Stimulated activated CD8-positive, alpha-beta memory T cell treated with anti-CD3 and anti-CD28 coated beads, Interleukin-4, amount 100 ng/mL, for 4 hours (primary cell): ENCODE measurements at places on chromosomes 1 and 21.

DNA sequence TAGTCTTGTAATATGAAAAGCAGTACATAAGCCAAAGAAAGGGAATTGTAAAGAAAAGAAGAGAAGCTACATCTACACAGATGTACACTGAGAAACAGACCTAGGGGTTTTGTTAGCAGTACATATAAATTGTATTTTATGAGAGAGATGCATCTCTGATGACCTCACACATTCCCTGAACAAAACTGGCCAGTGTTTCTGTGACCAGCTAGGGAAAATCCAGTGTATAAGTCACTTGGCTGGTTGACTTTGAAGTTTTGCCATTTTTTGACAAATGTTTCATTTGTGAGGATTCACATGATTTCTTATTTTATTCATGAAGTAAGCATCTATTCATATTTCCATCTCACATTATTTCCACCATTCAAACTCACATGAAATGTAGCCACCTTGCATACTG lies 28.3 kb upstream of the DYNLT5 start:
- DNase-seq, result no peak

DNA sequence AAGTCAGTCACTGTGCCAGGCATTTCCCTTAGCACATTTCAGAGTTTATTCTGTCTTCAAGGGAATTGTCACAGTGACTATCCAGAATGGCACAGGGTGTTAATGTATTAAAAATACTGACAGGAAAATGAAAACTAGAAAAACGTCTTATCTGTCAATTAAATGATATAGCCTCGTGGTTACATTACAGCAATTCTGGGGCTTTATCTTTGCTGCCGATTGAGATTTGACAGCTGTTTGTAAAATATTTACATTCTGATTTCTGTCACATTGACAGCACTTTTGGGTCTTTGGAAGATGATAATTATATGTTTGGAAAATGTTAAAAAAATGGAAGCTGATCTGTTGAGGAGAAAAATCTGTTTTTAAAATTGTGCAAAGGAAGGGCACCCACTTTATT lies 250.0 kb downstream of the CHRM3 start:
- no peak for DNase-seq

DNA sequence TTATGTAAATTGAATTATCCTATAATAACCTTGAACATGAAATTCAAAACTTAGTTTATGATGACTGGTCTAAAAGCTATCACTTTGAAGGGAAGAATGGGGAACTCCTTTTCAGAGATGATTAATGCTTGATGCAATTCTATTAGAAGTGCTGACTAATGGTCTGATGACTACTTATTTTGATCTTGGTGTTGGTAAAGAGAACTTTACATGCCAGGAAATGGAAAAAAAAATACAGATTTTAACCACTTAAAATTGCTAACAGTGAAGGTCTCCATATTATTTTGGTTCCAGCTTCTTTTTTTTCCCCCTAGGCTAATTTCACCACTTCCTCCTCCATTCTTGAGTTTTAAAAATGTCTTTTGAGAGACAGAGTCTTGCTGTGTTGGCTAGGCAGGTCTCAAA lies 22.9 kb downstream of the S1PR1 start:
- no peak for DNase-seq

DNA sequence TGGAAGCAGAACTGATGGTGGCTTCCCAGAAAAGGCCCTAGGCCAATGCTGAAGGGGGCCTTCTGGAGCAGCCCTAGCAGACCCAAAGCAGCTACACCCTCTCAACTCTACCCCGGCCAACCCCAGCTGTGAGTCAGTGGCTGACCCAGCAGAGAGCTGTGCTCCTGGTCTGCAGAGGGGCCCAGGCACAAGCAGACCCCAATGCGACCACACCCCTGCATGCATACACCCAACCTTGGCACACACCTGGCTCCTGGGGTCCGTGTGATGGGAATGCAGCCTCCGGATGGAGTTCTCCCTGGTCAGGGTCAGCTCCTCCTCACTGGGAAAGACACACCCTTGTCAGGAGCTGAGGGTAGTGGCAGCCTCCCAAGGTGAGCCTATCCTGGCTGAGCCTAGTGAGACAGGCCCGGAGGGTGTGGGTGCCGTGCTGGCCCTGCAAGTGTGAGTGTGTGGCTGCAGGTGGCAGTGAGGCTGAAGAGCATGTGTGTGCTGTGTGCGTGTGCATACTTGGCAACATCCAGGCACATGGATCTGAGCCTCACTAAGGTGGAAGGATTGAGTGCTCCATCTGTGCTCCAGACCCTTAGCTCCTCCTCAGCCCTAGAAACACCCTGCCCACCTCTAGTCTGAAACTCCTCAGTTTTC lies 3.9 kb upstream of the ARHGAP30 start:
- no peak for DNase-seq

- DNase-seq, result no peak
Observed at GRCh38 chr1:97365026-97365425, 555.8 kb downstream of the DPYD start.

GRCh38 chr1:231318568-231318967 lies 19.1 kb downstream of the EXOC8 start:
- no peak for DNase-seq

- no peak for DNase-seq
Observed at GRCh38 chr1:109531826-109532364, 7.8 kb upstream of the GPR61 start.

DNA sequence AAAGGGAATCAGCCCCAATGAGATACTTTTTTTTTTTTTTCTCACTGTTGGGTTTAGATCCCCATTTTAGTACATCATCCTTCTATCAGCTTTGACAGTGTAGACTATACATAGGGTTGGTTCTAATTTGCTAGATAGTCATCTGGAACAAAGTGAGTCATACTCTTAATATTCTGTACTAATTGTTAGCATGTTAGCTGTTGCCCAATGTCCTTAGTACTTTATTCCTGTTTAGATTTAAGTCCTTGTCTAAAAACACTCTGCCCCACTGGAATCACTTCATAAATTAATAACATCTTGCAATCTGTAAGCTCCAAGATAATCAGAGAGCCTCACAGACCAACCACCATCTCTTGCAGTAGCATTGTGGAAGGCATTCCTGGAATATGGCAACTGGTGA lies 209.8 kb upstream of the KIAA0040 start:
- no peak for DNase-seq

DNA sequence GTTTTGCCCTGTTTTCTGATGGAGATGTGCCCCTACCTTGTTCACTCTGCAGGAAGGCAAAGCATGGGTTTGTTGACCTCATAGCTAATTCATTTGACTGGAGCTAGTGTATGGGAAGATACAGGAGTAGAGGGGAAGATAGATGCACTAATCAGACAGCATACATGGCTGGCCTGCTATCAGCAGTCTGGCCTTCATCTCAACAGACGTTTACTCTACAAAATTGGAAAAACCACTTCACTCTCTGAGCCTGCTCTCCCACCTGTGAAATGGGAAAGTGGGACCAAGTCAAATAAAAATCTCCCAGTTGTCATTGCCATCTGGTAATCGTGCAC lies 235.2 kb upstream of the RAB4A start:
- DNase-seq, result no peak

GRCh38 chr21:26169611-26170470 lies 729 bp downstream of the APP start:
- no peak for DNase-seq

GRCh38 chr1:170685166-170685565 lies 21.2 kb downstream of the PRRX1 start:
- no peak for DNase-seq

DNA sequence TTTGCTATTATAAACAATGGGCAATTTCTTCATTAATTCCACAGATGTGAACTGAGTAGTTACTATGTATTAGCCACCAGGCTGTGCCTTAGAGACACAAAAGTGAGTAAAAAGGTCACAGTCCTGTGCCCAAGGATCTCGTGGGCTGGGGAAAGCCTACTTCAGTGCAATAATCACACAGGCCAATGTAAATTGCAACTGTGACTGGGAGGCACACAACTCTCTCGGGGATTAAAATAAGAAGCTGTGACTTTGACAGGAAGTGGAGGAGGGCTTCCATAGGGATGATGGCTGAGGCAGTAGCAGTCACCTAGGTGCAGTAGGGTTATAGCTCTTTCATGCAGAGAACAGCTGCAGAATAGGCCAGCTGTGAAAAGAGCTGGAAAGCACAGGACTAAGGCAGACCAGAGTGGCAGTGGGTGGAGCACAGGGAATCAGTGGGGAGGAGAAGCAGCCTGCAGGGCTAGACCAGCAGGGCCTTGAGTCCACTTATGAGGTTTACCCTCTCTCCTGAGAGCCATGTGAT lies 121.9 kb downstream of the MAB21L3 start:
- no peak for DNase-seq

DNA sequence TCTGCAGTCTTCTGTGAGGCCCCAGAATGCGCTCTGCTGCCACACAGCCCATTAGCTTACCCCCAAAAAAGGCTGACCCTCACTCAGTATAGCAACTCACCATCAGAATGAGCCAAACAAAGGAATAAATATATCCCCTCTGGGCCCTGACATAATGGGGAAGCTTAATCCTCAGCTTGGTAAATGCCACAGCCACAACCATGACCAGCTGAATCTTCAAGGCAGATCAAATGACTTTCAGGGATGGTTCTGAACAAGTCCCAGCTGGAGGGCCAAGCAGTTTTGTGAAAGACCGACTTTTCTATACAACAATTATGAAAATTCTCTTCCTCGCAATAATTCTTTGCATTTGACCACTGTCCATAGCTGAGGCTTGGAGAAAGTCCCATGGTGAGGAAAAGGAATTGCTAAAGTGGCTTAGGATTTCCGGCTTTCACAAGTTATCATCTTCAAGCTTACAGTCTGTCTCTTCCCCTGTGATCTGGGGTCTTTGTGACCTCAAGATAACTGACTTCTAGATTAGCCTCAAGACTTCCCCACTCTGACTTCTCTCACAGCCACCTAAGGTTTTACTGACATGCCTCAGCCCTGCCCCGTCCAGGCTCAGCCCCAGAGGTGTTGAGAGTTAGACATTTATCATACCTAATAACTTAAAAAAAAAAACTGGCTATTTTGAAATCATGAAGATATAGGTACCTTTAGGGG lies 47.8 kb upstream of the PBX1 start:
- DNase-seq, result no peak

DNA sequence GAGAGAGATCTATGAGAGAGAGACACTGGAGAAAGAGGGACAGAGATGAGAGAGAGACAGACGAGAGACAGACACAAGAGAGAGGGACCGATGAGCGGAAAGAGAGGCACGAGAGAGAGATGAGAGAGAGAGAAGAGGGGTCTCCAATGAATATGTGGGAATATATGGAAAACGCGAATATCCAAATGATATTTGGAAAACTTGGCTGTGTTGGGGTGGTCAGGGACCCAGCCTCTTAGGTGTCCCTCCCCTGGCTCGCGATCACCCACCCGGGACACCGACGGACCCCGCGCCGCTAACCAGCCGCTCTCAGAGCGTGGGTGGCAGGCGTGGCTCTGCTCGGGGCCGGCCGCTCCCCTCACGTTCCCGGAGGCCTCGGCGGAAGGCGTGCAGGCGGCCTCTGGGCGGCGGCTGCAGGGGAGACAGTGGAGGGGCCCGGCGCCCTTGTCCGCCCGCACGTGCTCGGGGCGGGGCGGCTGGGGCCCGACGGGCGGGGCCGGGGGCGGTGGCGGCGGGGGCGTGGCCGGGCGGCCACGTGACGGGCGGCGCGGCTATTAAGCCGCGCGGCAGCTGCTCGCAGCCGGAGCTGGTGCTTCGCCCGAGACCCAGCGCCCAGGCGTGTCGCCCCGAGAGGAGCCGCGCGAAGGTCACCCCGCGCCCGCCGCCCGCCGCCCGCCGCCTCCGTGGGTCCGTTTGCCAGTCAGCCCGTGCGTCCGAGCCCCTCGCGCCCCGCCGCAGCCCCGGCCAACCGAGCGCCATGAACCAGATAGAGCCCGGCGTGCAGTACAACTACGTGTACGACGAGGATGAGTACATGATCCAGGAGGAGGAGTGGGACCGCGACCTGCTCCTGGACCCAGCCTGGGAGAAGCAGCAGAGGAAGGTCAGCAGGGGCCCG lies at the start of gene ACTN2:
Gene ACTN2 (plus strand): TSS at position 583 of the 898 bp plus-strand sequence. CDS start 175 bp downstream, at position 758.
- no peak for DNase-seq

- DNase-seq, result no peak
Observed at GRCh38 chr1:40872276-40872675, 10.1 kb upstream of the CITED4 start.

GRCh38 chr1:159675046-159675445 lies 39.3 kb downstream of the CRP start:
- DNase-seq, result no peak

DNA sequence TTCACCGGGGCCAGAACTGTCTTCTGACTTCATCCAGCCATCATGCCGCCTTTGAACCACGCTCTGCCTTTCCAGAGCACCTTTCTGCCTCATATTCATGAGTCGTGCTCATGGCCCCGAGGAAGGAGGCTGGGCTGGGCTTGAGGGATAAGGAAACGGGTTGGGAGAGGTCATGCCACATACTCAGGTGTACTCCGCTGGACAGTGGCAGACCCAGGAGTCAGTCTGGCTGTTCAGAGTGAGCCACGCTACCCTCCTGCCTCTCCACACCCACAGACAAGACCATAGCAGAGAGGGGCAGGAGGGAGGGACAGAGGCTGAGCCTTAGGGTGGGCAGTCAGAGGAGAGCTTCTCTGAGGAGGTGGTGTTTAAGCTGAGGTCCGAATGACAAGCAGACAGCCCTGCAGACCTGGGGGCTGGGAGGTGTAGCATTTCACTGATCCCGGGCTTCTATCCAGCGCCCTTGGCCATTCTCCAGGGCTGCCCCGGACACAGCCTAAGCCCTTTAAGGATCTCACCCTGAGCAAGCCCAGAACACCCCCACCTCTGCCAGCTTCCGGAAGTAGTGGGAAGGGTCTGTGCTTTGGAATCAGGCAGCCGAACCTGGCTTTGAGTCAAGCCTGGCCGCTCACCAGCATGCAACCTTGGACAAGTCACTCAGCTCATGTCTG lies 102.3 kb downstream of the LACTBL1 start:
- DNase-seq, result no peak

- no peak for DNase-seq
Observed at GRCh38 chr1:157566484-157567300, 14.4 kb upstream of the FCRL5 start.

DNA sequence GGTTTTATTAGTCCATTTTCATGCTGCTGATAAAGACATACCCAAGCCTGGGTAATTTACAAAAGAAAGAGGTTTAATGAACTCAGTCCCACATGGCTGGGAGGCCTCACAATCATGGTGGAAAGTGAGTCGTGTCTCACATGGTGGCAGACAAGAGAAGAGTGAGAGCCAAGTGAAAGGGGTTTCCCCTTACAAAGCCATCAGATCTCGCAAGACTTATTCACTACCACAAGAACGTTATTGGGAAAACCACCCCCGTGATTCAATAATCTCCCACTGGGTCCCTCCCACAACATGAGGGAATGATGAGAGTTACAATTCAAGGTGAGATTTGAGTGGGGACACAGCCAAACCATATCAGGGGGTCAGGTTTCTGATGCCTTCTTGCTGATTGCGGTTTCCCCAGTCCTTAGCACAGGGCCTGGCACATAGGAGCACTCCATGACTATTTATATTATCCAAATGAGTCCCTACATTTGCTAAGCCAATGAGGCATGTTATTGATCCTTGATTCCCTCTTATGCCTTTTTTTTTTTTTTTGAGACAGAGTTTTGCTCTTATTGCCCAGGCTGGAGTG lies 35.3 kb upstream of the PAXBP1 start:
- no peak for DNase-seq
